ENCODE measurements at places on chromosomes 3 and 15.

- DNase-seq, result no peak
These were observed 312.8 kb downstream of the CLSTN2 start for GRCh38 chr3:140247775-140248174.

GRCh38 chr3:20870106-20870899 lies 684.3 kb upstream of the SGO1 start:
- no peak for DNase-seq

- no peak for DNase-seq
These were observed 27.2 kb downstream of the ABI3BP start for GRCh38 chr3:100966049-100966491.

- DNase-seq, result no peak
These were observed 27.0 kb downstream of the SHQ1 start for GRCh38 chr3:72821161-72821781.

GRCh38 chr3:72494130-72494529 lies 354.1 kb downstream of the SHQ1 start:
- DNase-seq, result no peak

- no peak for DNase-seq
These were observed 112.7 kb downstream of the TBL1XR1 start for GRCh38 chr3:177084616-177085015.

DNA sequence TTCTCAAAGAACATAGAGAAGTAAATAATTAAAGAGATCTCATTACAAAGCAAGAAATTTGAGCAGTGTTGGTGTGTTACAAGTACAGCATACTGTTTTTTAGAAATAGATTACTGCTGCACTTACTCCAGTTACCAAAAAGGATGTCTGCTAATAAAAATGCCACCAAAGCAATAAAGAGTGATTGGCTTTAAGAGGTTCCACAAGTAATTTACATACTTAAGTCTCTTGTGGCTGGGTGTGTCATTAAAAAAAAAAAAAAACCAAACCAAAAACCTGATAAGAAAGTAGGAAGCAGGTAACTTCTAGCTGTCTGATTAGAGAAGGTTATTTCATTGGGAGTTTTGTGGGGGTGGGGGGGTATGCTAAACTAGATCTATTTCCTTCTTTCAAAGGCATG lies 15.2 kb downstream of the RAB11A start:
- DNase-seq, result no peak

DNA sequence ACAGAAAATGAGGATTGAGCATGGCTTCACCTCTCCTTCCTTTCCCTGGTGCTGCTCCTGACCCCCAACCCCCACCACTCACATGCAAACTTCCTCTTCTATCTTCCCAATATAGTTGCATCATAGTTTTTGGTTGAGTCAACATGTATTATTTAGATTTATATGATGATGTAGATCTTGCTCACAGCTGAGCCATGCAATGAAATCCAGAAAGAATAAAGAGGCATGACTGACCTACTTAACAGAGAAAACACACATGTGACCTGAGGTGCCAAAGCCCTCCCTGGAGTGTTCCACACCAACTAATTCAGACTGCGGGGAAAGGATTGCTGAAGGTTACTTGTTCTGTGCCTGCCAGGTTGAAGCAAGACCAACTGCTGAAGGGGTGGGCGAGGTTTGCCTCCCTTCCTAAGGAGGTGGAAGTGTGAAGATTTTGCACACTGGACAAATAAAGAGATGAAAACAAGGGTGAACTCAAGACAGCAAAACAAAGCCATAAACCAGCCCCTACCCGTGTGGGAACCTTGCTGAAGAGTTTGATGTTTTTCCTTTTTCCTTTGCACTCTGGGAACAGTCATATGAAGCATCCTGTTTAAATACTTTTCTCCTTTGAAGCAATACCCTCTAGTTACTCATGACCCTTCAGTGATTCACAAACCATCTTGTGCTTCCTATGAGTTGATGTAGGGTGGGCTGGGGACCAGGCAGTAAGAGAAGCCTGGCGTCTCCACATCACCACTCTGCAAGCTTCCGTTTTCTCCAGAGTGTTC lies 155.2 kb upstream of the UBE2E1 start:
- DNase-seq, result no peak

- DNase-seq, result no peak
These were observed 17.5 kb downstream of the TIPARP start for GRCh38 chr3:156691920-156692319.
